ENCODE measurements at places on chromosomes 2 and 18.

DNA sequence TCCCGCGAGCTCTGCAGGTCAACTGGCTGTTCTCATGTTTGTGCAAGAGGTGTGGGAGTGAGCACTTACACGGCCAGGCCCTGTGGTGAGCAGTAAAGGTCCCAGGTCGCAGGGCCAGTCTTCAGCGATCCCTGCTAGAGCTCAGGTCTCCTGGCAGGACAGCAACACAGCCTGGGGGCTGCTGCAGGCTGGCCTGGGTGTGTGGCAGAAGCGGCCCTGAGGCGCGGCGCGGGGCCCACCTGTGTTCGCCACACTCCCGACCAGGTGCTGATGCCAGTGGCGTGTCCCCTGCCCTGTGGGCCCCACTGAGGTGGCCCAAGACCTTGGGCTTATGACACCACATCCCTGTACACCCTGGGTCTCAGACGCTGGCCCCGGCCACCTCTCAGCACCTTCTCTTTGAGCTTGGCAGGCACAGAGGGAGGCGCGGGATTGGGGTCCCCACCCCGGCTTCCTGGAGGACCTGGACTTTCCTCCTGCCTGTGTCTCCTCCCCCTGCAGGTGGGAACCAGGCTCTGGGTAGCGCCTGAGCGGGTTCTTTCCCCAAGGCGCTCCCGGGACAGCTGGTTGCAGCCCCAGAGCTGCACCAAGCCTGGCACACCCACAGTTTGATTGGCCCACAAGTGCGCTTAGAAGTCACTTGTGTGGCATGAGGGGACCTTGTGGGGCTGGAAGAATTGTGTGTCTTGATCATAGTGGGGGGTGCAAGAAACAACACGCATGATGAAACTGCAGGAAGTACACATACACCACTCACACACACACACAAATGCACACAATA is 59.2 kb downstream of the TWIST2 start:
- DNase-seq, result no peak

GRCh38 chr2:166573391-166573790 is 79.3 kb upstream of the SCN7A start:
- DNase-seq, result no peak

GRCh38 chr2:105431367-105432043 is 32.7 kb upstream of the FHL2 start:
- no peak for DNase-seq

GRCh38 chr2:153106802-153107477 is 371.6 kb downstream of the RPRM start:
- no peak for DNase-seq

DNA sequence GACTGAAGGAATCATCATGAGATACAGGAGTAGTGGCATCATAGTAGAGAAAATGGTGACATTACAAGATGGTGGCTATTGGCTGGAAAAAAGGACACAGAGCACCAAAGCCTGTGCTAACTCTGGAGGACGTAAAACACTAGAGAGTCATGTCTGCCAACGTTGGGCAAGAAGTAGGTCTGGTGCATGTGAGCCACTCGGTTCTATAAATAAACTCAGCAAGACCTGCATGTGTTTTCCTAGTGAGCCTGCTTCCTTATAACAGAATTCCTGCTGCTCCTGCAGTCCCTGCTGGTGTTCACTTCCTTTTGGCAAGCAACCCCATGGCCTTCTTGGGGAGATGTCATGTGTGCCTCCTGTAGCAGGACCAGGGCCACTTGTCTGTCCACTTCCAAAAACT is 325.2 kb downstream of the OSR1 start:
- DNase-seq, result no peak

Data from stimulated activated naive CD4-positive, alpha-beta T cell treated with Interleukin-2 at 50 U/mL for 16 hours (primary cell).